NCI-H187 treated with DMSO at 0.1 percent for 48 hours (cell line): ENCODE measurements at places on chromosomes 3 and 15.

- no peak for DNase-seq
Measured at GRCh38 chr3:194586836-194587235, 46.4 kb downstream of the TMEM44 start.

DNA sequence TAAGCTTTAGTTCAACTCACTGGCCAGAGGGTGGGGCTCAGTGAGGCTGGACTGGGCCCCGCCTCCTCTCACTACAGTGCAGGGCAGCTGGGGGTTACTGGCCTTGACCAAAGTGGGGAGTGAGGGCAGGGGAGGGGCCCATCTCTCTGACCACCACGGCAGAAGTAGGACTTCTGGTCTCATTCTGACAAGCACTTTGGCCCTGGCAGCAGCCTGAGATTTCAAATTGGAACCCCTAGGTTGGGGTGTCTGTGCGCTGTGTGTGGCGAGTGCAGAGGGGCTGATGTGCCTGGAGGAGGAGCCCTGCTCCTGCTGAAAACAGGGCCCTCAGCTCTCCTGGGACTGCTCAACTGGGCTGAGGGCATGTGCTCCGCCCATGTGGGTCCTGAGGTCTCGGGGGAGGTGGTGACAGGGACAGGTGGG lies 60.3 kb upstream of the RPL32 start:
- DNase-seq: no peak

DNA sequence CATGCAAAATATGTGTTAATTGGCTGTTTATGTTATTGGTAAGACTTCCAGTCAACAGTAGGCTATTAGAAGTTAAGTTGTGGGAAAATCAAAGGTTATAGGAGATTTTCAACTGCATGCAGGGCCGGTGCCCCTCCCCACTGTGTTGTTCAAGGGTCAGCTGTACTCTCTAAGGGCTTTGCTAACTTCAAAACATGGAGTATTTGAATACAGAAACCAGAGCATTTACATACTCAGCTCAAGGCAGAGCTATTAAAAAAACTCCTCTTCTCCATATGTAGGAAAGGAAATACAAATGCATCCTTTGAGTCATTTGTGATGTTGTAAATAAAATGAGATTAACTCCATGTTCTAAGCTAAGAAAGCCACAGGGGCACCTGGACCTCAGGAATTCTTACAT lies 16.8 kb downstream of the IL17RB start:
- DNase-seq: no peak

- no peak for DNase-seq
Measured at GRCh38 chr3:129582799-129583198, 23.7 kb downstream of the PLXND1 start.

DNA sequence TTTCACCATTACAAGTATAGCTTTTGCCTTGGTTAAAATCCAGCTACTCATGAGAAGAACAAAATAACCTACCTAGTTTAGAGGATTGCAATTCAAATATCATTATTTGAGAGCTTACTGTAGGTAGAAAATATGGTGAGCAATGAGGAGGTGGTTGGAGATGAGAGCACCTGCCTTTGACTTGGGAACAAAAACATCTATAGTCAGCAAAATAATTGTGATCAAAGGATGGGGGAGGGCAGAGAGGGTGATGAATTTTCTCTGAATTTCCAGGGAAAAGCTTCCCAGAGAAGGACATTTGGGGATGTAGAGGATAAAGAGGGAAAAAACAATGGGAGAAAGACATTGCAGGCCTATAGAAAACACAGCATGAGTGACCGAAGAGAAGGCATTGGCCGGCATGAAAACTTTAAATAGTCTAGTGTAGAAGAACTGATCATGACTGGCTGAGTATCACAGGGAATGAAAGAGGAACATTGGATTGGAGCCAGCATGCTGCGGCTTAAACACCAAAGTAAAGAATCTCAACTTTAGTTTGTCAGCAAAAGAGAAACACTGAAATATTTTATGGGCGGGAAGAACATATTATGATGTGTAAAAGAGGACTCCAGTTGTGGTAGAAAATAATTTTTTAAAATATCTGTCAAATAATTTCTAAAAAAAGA lies 581.3 kb downstream of the UNC13C start:
- DNase-seq: no peak

GRCh38 chr3:163951397-163951987 lies 1126.8 kb downstream of the SI start:
- DNase-seq: no peak

DNA sequence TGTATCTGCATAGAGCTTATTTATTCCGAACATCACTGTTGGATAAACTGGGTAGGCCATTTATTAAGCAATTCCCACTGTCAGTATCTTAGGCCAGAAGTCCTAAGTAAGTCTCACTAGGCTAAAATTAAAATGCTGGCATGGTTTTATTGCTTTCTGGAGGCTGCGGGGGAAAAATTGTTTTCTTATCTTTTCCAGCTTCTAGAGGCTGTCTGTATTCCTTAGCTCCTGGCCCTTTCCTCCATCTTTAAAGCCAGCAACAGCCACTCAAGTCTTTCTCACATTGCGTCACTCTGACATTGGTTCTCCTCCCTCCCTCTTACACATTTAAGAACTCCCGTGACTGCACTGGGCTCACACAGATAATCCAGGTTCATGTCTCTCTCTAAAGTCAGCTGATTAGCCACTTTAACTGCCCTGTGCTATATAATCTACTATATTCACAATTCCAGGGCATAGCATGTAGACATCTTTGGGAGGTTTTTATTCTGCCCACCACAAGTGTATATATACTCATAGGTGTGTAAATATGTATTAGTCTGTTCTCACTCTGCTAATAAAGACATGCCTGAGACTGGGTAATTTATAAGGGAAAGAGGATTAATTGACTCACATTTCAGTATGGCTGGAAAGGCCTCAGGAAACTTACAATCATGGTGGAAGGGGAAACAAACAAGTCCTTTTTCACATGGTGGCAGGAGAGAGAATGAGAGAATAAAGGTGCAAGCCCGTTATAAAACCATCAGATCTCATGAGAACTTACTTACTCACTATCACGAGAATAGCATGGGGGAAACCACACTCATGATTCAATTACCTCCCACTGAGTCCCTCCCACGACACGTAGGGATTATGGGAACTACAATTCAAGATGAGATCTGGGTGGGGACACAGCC lies 113.5 kb upstream of the SLC7A14 start:
- no peak for DNase-seq

GRCh38 chr3:43641306-43642114 lies 19.7 kb upstream of the ANO10 start:
- no peak for DNase-seq

DNA sequence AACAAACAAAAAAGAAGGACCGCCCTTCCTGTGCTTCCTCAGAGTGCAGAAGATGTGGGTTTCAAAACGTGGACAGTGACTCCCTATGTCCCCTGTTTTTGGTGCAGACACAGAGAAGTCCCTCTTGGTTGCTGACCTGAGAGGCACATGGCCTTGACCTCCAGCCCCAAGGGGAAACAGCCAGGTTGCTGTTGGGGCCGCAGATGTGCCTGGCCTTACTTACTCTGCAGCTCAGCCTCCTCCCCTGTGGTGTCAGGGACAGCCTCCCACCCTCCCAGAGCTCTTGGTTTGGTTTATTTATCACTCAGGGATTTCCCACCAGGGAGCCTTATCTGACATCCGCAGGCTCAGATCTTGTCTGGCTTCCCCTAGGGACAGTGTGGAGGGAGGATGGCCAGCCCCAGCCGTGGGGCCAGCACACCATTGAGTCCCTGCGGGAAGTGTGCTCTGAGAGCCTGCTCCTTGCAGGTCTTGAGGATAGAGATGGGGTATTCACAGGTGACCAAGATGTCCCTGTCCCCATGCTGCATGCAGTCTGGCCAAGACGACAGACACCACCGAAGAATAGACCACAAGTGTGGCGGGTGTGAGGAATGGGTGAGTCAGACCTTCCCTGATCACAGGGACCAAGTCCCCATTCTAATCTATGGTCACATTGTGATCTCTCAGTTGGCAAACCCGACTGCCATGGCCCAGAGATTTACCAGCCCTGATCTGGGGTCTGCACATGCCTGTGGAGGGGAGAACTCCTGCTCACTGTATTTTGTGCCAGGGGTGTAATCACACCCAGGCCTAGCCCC lies 134.3 kb upstream of the ABHD17C start:
- DNase-seq: no peak

DNA sequence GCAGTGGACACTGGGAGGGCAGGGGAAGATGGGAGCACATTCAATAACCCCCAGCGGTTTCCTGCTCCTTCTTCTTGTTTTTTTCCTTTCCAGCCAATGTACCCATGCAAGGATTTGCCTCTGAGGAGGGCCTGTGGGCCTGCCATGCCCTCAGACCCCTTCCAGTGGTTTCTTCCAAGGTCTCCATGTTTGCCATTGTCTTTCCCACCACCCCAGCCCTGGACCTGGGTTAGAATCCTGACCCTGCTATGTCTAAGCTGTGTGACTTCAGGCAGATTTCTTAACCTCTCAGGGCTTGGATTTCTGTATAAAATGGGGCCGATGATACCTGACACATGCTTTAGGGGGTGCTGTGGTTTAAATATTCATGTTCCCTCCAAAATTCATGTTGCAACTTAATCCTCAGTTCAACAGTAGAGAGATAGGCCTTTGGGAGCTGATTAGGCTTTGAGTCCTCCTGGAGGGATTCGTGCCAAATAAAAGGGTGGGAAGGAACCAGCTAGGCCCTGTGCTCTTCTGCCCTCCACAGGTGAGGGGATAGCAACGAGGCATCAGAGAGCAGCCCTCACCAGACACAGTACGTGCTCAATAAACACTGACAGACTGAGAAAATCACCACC lies 46.3 kb upstream of the FLNB start:
- DNase-seq: no peak

GRCh38 chr15:77607894-77608261 lies 24.8 kb downstream of the LINGO1 start:
- DNase-seq: no peak

DNA sequence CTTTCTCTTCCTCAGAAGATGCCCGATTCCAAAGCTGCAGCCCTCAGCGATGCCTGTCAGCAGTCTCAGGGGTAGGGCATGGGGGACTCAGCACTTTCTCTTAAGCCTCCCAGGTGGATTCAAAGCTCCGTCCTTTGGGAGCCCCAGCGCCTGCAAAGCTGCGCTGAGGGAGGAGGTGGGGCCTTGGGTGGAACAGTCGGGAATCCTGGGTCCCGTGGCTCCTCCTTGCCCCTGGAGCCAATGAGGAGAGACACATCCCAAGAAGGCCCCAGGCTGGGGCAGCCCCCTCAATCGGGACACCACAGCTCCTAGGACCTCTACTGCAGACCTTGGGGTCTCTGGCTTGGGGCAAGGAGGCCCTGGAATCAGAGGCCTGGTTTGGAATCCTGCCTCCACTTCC lies 227.5 kb upstream of the IGF1R start:
- DNase-seq: no peak

DNA sequence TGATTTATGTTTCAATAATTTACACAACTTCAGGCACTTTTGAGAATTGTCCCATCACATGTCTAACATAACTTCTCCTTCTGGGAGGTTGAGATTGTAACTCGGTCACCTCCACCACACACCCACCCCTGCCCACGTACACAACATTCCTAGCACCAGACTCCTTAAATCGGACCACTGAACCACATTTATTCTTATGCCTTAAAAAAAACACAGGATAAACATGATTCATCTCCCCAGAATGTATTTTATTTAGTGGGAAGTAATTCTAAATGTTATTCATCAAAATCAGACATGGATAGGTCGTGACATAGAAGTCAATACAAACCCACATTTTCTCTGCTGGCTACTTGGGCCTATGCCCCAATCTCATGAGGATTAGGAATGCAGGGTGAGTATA lies 3.0 kb downstream of the SNTN start:
- no peak for DNase-seq

DNA sequence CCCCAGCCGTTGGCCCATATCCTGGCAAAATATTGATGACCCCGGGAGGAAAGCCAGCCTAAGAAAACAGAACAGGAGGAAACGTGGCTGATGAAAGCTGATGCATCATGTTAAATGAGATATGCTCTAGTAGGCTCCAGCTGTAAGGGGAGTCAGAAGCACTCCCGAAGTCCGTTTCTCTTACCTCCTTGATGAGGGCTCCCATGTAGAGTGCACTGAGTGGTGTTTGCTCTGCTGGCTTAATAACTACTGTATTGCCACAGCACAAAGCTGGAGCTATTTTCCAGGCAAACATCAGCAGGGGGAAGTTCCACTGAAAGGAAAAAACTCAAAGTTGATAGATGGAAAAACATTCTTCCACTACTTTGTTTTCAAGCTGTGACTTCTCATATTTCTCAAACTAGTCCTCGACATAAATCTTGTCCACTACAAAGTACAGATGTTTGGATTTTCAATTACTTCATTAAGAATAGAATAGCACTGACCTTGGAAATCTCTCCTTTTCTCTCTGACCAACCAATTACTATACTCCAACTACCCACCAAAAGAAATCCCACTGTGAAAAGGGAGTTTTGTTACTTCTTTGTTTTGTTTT lies 72.7 kb downstream of the ALDH1A2 start:
- DNase-seq: no peak

GRCh38 chr3:58535531-58536500 lies 1.2 kb downstream of the ACOX2 start:
- DNase-seq: no peak

DNA sequence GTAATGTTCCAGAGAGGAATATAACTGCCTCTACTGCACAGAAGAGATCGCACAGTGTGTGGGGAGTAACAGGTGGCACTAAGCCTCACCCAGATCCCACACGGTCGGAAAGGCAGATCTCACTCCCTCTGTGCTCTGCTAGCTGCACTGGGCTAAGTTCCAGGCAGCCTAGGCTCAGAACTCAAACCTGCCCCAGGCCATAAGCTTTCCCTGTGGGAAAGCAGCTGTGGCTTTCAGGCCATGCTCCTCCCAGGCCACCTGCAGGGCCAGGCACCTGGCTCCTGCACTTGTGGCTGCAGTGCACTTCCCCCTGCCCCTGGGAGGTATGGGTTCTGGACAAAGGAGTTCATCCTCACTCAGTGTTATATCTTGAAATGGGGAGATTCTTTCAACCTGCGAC lies 27.5 kb downstream of the PCCB start:
- DNase-seq: no peak

- DNase-seq: no peak
Measured at GRCh38 chr15:44712346-44713005, 1.2 kb downstream of the B2M start.

- no peak for DNase-seq
Measured at GRCh38 chr15:55990998-55991397, 2.4 kb downstream of the NEDD4 start.

- no peak for DNase-seq
Measured at GRCh38 chr3:72558001-72558400, 290.2 kb downstream of the SHQ1 start.

- no peak for DNase-seq
Measured at GRCh38 chr3:59469948-59470723, 420.3 kb upstream of the CFAP20DC start.
